ENCODE measurements at places on chromosomes 4 and X. TPM values are rescaled to one million over a fixed set of nuclear protein-coding genes. Genes with fewer than 3 reads are reported as not detected.

The FHIP1A gene
- 0.11 TPM for total RNA-seq

The PPP4R3C gene
- total RNA-seq: not detected

The ARAP2 gene
- not detected for total RNA-seq

The HSPA4L gene
- total RNA-seq: 1.3 TPM

The PCDH19 gene
- 0.54 TPM for total RNA-seq

The PDLIM3 gene
- total RNA-seq: 0.25 TPM
